ENCODE measurements at places on chromosomes 5 and 9.

DNA sequence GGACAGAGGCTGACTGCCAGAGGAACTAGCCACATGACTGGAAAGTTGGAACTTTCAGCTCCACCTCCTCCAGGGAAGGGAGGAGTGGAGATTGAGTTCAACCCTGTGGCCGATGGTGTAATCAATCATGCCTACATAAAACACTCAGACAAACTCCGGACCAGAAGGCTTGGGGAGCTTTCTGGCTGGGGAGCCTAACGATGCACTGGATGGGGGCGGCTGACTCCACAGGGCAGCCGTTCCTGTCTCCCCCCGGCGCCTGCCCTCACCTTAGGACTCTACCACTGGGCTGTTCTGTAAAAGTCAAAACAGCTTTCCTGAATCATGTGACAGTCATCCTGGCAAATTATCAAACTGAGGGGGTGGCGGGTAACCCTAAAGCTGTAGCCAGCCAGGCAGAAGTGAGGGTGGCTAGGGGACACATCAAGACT is 58.0 kb downstream of the GOLM1 start:
- DNase-seq = no peak

GRCh38 chr9:91047993-91048607 is 246.5 kb downstream of the SYK start:
- peak; percentile 47 for DNase-seq

- peak; percentile 17 for DNase-seq
These were observed 617 bp downstream of the PPP6C start for GRCh38 chr9:125189011-125189360.

GRCh38 chr5:42059778-42060464 is 134.8 kb downstream of the FBXO4 start:
- no peak for DNase-seq

- no peak for DNase-seq
These were observed 182.9 kb downstream of the SAXO1 start for GRCh38 chr9:18849890-18850677.

- DNase-seq = no peak
These were observed 35.1 kb downstream of the CACNA1B start for GRCh38 chr9:137912671-137913070.

DNA sequence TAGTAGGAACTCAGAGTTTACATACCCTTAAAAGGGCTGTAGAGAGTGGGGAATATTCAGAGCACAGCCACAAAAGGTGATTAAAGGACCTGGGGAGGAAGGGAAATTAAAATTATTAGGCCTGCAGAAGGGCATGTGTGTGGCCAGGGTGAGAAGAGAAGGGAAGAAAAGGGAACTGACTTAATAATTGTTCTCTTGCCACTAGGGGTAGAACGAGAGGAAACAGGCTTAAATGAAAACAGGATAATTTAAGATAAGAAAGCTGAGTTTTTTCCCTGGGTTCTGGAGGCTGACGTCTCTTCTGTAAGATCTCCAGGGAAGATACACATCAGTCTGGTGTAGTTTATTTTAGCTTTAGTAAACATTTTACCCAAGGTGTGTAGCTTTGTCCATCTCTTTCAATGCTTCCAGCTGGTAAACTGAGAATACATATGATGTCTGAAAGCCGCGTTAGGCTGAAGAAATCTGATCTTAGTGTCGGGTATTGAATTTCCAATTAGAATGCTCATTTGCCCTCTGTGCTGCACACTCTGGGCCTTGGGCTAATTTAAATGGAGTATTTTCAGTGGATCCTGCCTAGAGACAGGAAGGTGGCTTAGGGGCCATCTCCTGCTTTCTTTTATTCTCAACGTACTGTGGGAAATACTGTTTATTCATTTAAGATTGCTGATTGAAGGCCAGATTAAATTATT is 416.8 kb downstream of the TMEM38B start:
- DNase-seq = no peak

DNA sequence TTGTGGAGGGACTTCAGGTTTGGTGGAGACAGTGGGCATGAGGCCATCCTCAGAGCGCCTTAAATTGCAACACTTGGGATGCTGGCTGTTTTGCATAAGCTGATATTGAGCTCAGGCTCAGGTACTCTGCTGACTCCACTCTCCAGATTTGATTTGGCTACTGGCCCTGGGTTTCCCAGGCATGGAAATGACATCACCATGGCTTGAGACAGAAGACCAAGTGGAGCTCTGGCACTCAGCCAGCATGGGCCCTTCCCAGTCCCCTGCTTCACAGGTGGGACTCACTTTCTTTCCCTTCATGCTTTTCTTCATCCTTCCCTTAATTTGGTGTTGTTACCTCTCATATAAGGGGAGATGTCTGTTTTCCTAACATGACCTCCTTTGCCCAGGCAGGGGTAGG is 72.0 kb upstream of the IL12B start:
- DNase-seq = no peak

DNA sequence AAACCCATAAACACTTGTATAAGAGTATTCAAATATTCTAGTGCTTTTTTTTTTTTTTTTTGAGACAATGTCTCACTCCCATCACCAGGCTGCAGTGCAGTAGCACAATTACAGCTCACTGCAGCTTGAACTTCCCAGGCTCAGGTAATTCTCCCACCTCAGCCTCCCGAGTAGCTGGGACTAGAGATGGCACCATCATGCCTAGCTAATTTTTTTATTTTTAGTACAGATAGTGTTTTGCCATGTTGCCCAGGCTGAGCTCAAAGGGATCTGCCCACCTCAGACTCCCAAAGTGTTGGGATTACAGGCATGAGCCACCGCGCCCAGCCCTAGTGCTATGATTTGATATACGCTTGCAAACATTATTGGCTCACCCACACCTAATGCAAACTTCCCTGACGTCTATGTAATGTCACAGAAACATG is 11.8 kb downstream of the IL6ST start:
- peak; percentile 36 for DNase-seq

DNA sequence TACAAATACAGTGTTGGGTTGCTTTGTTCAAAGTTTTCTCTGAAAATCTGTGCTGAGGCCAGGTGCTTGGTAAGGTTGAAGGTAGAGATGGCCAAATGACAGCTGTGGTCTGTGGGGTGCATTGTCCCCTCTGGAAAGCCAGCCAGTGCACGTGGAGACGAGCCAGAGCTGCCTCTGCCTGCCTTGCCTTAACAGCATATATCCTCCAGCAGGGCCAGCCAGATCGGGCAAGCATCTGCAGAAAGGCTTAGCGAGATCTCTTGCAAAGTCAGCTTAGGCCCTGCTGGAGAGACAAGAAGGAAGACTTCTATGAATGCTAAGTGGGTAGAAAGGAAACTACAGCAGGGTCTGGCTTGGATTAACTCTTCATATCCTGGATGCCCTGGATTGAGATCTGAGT is 49.5 kb downstream of the GRIA1 start:
- DNase-seq = no peak

GRCh38 chr5:96924016-96924443 is 11.8 kb upstream of the LNPEP start:
- DNase-seq = no peak

DNA sequence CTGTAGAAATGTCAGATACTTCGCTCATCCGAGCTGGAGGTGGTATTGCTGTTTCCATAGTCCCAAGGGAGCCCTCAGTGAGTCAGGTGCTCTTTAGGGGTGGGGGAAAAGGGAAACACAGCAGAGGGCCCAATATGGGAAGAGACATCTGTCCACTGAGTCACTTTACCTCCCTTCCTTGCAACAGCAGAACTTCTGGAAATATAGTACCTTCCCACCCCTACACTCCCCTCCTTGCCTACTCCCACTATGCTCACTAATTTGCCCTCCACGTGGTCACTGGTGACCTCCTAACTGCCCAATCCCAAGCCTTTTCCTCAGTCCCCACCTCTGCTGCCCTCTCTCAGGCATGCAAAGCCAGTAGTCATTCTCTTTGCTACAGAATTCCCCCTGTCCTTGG is 1.9 kb downstream of the HK3 start:
- DNase-seq = no peak

DNA sequence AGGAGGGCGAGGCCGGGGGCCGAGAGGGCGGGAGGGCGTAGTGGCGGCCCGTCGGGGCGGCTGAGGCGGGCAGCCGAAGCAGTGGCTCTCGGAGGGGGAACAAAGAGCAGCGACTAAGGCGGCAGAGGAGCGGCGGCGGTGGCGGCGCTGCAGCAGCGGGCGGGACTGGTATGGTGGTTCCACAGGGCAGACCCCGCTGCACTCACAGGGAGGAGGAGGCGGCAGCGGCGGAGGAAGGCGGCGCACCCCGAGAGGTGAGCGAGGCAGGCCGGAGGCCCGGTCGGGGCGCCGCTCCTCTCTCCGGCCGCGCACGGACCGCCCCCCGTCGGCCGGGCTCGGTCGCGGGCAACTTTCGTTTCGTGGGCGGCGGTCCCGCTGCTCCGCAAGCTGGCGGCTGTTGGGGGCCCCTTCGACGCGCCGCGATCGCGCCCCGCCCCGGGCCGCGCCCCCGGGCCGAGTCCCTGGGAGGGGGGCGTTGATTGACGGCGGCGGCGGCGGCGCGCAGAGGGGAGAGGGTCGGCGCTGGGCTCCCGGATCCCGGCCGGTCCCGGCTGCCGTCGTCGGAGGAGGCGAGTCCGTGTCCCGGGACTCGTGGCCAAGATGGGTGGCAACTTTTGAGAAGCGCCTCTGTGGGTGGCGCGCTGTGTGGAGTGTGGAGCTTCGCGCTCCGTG is 467 bp downstream of the CNOT6 start:
- DNase-seq = peak; percentile 50

DNA sequence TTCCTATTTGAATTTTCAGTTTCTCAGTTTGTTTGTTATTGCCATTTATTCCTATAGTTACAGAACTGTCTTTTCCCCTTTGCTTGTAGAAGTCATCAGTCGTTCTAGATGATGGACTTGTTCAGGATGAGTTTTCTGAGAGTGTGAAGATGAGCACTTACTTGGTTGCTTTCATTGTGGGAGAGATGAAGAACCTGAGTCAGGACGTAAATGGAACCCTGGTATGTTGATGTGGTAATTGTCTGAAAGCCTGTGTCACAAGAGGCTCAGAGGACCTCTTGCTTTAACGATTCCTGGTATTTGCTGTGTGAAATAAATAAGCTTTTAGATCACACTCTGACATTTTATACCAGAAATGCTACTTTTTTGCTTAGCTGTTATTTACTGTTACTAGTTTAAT is 50.6 kb downstream of the LNPEP start:
- no peak for DNase-seq

- DNase-seq = no peak
These were observed 261.6 kb downstream of the BNC2 start for GRCh38 chr9:16608906-16609305.

DNA sequence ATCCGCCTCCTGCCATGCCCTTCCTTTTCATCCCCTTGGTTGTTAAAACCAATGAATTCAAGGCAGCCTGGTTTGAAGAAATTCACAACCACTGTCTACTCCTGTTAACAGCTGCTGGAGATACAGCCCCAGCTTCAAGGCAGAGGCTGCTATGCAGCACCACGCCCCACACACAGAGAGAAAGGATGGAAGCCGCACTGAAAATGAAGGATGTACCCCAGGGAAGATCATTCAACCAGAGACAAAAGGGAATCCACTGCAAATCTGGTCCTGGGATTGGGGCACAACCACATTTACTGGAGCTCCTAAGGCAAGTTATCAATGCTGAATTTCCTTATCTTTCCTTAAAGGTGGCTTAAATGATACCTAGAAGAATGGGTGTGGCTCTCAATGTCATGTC is 58.7 kb downstream of the DPYSL3 start:
- no peak for DNase-seq

GRCh38 chr9:75891771-75892215 is 1.3 kb downstream of the PCSK5 start:
- no peak for DNase-seq

DNA sequence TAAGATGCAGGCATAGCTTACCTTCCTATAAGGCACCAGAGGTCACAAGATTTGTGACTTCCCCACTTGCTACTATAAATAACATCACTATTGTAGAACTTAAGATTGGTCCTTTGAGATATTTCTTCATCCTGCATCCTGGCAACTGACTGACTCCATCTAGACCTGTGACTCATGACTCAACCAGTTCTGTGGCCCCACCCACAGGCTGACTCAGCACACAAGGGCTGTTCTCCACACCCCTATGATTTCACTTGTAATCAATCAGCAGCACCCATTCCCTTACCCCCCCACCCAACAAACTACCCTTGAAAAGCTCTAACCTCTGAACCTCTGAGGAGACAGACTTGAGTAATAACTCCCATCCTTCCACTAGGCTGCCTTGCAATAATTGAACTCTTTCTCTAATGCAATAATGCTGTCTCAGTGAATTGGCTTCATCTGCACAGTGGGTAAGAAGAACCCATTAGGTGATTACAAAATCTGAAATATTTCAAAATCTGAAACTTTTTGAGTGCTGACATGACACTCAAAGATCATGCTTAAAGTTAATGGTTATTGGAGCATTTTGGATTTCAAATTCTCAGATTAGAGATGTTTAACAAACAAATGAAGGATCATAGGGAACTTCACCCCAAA is 296.7 kb downstream of the ARL15 start:
- DNase-seq = no peak

GRCh38 chr5:81762853-81763252 is 12.0 kb upstream of the SSBP2 start:
- no peak for DNase-seq

DNA sequence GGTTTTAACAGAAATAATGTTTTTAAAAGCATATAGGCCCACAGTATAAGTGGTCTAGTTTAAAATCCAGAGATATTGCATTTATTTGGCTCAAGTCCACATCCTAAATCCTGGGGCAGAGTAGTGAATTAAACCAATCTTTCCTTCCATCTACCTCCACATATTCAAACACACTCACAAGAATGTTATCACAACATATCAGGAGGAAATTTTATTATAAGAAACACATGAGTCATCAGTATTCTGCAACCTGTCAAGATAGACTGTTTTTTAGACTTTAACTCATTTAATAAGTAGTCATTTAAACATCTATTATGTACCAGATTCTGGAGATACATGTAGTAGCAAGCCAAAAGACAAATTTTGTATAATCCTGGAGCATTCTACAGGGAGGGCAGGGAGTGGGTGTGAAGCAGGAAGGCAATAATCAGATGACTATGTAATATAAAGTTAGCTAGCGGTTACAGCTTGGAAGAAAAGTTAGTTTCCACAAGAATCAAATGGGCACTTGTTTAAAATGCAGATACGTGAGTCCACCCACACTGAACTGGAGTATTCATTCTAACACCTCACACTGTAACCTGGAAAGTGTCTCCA is 187.3 kb upstream of the PIK3R1 start:
- no peak for DNase-seq

- no peak for DNase-seq
These were observed 1854.6 kb upstream of the WWC1 start for GRCh38 chr5:166436872-166437271.

GRCh38 chr9:89037891-89038290 is 46.6 kb downstream of the S1PR3 start:
- no peak for DNase-seq

DNA sequence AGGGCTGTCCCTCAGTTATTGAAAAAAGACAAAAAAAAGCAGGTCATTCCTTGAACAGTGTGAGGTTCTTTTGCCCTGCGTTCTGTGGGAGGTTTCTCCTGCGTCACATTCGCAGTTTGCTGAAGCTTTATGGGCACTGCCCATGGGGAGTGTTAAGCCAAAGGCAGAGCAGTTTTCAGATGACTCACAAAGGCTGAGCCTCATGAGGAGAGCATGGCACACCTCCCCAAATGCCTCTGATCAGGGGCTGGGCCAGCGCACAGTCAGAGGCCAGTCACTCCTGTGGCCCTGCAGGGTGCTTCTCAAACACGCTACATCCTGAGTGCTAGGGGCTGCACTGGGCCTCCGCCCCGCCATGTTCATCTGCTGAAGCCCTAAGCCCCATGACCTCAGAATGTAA is 38.4 kb downstream of the IRX1 start:
- DNase-seq = no peak

Data from CD4-positive, CD25-positive, alpha-beta regulatory T cell (primary cell).